Inflammatory macrophage treated with lipopolysaccharide for 1 hour (primary cell): ENCODE measurements at places on chromosomes 4 and X.

DNA sequence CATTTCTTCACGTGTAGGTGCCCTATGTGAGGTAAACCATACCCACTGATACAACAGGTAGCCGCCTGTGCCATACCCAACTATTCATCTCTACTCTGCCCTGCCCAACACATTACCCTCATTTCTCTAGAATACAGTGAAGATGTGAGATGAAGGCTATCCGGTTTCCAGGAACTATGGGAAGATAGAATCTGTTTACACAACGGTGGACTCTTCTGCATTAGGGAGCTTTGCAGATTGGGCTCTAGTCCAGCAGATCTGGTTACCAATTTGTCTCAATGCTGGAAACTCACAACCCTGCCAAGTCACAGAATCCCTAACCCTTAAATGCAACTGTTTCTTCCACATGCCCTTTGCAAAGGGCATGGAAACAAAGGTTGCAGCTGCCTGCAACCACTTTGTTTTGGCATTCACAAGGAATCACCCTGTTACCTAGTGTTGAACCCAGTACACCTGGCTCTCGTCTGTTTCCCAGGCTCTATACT is 6.4 kb upstream of the SLAIN2 start:
- DNase-seq: no peak

- DNase-seq: no peak
Observed at GRCh38 chrX:125710403-125711062, 390.9 kb downstream of the TEX13C start.

DNA sequence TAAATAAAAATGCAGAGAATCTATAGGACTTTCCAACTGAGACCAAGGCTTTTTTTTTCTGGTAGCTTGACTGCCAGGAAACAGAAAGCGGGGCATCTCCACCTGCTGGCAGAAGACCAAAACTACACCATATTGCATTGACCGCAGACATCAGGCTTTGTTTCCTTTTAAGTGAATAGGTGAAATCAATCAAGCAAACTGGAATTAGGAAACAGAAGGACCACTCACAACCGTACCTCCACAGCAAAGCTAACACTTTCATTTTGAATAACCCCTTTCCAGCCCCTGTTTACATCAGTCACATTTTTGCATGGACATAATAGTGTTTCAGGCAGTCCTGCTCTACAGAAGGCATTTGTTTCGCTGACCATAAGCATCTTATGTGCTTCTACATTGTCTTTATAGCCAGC is 218.2 kb downstream of the IDS start:
- DNase-seq: no peak

DNA sequence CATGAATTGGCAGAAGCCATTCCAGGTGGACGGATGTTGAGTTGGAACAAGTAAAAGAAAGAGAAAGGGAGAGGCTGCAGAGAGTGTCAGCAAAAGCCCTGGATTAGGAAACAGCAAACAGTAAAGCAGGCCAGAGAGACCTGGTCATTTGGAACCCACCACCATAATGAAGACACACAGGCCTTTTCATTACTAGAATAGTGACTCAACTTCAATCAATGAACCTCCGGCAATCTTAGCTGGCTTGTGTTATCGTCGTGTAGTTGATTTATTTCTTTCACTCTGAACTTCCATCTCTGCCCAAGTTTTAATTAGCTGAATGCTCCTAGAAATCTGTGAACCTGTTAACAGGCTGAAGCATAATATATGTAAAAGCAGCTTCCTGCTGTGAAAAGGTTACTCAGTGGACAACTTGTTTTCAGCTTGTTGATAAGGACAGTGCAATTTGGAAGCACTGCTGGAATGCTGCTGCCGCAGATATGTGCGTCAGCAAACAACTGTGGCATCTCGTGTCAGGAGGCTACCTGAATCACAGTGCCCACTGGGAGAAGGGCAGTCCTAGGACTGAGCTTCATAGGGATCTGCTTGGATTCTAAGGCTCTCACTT is 68.8 kb downstream of the SPANXN4 start:
- DNase-seq: no peak

GRCh38 chr4:153791746-153792617 is 3.1 kb upstream of the SFRP2 start:
- no peak for DNase-seq

DNA sequence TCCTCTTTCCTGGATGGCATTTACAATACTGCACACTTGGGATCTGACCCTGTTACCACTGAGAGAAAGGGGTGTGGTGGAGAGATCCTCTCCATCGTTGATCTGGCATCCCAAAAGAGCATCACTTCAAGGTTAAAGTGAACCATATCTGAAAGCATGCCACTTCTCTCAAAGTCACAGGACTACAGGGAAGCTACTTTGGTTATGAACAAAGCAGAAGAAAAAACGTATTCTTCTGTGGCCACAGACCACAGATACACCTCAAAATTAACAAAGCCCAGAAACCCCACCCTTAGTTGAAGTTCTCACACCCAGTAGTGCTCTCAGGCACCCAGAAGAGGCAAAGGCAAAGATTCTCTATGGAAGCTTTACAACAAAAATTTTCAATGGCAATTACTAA is 108.3 kb downstream of the JADE1 start:
- DNase-seq: no peak

GRCh38 chrX:81202943-81203342 is 1.0 kb downstream of the SH3BGRL start:
- no peak for DNase-seq

- peak; percentile 39 for DNase-seq
Observed at GRCh38 chr4:41644288-41644914, 104.1 kb downstream of the PHOX2B start.

DNA sequence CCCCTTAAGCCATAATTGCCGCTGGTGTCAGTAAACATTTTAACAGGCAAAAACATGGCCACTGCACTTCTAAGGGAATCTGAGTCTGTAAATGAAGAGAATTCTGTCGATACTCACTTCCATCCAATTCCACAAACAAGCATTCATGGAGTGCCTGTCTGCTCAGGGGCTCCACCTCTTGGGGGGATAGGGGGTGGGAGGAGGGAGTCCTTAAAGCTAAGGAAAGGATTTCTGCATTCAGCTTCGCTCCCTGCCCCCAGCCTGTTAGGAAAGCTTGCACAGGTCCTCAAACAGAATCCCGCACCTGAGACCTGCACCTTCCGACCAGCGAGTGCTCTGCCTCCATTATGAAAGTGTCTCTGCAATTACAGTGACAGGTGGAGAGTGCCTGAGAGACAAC is 130.2 kb upstream of the KIT start:
- no peak for DNase-seq

GRCh38 chrX:103913356-103914020 is 48.9 kb upstream of the TMSB15B start:
- no peak for DNase-seq

DNA sequence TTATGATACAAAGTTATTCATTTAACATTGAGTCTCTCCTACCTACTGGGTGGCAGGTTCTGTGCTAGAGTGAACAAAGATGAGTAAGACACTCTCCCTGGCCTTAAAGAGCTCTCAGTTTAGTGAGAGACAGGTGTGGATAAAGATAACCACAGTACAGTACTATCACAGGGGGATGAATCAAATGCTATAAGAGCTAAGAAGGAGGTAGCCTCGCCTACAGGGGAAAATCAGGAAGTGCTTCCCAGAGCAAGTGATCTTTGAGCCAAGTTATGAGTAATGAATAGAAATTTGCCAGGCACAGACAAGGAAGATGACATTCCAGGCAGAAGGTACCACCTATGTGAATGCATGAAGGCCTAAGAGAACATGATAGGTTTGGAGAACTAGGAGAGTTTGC is 3.4 kb upstream of the IGBP1 start:
- no peak for DNase-seq

DNA sequence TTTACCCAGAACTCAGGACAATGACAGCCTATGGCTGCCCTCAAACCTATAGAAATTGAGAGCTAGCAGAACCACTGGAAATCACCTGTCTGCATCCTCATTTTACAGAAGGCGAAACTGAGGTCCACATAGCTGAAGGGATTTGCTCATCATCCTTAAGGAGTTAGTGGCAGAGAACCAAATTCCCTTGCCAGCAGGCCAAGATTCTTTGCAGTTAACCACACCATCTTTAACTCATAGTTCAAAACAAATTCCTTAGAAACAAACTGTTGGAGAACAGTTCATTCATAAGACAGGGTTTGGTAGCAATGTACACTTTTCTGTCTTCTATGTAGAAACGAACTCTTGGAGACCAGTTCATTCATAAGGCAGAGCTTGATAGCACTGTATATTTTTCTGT is 37.9 kb upstream of the RAP2C start:
- DNase-seq: no peak

DNA sequence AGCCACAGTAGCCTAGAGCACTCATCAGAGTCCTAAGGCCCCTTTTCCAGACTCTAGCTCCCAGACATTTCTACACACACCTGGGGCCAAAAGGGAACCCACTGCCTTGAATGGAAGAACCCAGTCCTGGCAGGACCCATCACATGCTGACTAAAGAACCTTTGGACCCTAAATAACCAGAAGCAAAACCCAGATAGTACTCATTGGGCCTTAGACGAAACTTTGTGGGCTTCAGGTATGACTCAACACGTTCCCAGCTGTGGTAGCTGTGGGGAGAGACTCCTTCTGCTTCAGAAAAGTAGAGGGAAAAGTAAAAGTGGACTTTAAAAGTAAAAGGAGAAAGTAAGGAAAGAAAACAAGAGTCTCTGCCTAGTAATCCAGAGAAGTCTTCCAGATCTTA is 311.5 kb downstream of the OPHN1 start:
- no peak for DNase-seq

- no peak for DNase-seq
Observed at GRCh38 chrX:24760363-24761000, 66.8 kb downstream of the POLA1 start.

DNA sequence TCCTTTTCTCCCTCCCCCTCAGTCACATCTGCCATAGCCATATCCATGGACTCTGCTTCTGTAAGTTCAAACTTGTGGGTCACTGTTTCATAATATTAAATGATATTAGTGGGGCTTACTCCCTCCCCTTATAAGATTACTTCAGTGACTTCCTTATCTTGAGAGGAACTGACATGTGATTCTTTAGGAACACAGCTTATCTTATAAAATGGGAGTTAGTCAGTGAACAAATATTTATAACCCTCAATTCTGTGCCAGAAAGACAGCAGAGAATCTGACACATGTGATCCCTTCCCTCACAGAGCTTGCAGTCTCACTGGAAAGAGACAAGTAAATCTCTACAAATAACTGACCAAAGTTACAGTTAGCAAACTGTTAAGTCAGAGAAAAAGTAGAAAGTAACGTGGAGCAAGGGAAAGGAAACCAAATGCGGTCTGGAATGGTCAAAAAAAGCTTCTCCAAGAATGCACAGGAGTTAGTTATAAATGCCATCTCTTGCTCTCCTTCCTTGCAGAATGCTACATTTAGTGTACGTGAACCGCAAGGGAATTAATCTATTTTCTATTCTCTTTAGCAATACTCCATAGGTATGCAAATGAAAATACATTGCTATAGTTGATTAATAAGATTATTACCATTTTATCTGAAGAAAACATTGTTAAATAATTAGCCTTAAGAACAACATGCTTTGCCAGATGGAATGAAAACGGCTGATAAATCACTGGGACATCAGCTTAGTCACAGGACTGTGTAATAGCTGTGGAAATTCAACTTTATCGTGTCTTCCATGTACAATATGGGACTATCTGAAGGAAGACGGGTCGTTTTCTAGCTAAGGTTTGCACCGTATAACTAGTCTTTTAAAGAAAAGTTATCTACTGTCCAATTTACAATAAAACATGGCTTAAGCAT is 29.0 kb downstream of the SGMS2 start:
- peak; percentile 23 for DNase-seq

DNA sequence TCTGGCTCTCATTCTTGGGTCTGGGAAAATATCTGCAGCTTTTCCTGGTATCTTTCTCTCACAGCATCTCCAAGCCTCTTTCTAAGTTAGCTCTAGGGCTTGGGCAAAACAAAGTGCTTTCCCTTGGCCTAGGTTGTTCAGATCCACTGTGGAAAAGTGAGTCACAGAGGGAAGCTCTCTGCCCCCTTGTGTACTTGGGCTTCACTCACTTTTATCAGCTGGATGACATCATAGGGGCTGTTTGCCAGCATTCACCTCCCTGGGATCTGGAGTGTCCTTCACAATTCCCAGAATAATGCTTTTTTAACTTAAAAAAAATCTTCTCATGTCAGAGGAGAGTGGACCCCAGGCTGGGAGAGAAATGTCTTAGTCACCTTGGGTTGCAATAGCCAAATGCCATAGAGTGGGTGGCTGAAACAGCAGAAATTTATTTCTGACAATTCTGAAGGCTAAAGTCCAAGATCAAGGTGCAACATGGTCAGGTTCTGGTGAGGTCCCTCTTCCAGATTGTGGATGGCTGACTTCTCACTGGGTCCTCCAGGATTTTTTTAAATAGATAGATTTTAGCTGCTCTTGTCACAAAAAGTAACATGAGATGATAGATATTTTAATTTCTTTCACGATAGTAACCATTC is 247.8 kb downstream of the SH2D1A start:
- no peak for DNase-seq

GRCh38 chr4:178553201-178553600 is 1111.0 kb upstream of the AGA start:
- DNase-seq: no peak
